Activated T-cell treated with anti-CD3 and anti-CD28 coated beads, Interleukin-2, amount 50 U/mL, for 4 hours (primary cell): ENCODE measurements at places on chromosomes 16 and 17.

DNA sequence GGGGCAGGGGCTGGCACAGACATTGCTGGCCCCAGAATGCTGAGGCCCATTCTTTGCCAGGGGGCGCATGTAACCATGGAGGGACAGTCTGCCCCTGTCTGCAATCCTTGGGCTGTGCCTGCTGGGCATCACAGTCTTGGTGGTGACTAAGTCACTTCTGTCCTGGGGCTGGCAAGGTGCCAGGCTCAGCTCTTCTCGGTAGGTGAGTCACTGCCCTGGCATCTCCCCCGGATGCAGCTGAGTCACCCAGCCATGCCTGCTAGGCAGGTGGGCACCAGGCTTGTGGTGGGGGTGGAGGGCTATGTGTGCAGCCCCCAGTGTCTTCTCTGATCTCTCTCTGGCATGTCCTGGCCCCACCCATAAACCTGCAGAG lies 5.6 kb downstream of the RARA start:
- peak; percentile 91 for DNase-seq

DNA sequence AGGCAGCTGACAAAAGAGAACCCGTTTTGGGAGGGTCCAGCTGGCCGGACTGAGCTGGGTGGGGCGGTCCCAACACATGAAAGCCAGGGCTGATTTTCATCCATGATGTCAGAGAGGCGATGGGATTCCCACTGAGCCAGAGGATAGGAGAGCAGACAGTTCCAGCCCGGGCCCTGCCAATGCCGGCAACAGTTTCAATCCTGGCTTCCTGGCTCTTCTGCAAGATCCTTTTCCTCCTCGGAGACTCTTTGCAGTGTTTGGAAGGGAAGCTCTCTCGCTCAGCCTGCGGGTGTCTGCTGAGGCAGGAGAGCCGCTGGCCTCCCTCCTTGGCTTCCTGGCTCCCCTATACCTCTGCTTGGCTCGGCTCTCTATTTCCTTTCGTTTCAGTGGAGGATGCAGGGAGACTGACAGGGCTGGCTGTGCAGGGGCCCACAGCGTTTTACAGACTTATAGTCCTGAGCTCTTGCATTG lies 145.5 kb upstream of the SOX9 start:
- DNase-seq: no peak

DNA sequence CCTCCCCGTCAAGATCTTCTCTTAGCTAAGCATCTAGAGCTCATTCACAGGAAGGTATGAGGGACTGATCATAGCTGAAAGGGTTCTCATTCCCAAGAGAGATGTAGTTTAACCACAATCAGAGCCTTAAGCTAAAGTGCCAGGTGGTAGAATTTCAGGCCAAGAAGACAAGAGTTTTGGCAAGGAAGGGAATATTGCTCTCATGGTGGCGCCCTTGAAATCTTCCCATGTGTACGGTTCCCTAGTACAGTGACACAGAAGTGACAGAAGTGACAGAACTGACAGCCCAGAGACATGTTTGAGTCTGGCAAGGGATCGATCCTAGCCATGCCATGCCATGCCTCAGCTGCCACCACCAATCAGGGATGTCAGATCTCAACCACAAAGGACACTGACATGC lies 2.5 kb downstream of the GRIN2C start:
- no peak for DNase-seq

GRCh38 chr16:64225696-64226095 lies 896.2 kb downstream of the CDH11 start:
- no peak for DNase-seq

- no peak for DNase-seq
These were observed 11.9 kb downstream of the IKZF3 start for GRCh38 chr17:39852239-39852638.

DNA sequence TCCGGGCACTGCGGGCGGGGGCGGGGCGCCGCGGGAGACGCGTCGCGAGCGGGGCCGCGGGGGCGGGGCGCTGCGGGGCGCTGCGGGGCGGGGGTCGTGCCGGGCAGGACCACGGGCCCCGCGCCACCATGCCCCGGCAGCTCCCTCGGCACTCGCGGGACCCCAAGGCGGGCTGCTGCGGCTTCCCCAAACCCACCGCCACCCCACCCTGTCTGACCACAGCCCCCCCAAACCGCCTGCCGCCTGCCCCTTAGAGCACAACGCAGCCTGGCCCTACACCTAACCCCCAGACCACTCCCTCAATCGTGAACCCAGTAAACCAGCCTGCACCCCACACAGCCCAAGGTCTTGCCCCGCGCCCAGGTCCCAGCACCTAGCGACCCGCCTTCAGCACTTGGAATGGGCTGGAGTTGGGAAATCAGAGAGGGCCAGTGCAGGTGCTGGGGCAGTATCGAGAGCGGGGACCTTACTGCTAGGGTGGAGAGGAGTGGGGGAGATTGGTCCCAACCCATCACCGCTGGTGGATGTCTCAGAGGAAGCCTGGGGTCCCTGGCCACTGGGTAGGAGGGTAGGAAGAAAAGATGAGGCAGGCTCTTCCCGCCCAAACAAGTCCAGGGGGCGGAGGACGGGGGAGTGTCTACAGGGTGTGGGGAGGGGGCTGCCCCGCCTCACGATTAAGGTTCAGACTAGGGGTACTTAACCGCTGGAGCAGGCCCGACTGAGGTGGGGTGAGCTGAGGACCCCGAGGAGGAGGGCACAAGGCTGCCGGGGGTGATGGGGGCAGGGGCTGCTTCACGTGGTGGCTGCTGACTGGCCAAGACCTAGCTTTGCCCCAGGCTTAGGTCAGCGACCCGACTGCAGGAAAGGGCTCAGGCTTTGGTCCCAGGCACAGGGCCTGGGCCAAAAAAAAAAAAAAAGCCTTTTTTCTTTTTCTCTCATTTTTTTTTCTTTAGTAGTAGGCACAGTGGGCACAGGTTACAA lies 539 bp upstream of the VAMP2 start:
- no peak for DNase-seq

DNA sequence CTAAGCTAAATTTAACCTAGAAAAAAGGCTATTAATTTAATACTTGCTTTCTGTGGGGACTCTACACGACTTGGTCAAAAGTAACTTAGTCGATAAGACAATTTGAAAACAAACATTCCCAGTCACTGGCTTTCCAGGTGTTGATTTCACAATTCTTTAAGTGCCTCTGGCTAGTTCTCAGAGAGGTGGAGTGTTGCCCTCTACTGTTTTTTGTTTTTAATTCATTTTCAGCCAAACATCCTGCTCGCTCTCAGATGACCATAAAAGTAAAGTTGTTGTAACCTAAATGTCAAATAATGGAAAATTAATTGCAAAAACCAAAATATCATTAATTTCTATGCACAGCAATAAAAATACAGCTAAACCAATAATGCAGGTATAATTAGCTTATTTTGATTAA lies 107.1 kb downstream of the MYO1D start:
- DNase-seq: no peak

DNA sequence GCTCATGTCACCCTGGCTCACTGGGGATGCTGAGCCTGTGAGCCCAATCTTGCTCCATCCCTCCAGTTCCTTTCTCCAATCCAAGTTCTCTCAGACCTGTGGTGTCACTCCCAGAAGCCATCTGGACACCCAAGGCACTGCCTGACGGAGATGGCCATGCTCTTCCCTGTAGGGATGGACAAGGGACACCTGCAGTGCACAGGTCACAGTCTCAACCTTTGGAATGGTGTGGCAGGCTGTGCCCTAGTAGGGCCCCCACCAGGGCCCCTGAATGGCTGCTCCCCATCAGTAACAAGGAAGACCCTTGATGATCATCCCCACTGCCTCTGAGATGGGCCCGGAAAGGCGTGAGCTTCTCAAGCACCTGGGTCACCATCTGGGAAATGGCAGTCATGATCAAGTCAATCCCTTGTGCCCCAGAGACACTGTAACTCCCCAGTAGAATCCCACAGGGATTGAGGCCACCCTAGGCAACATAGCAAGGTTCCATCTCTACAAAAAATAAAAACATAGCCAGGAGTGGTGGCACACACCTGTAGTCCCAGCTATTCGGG lies 822.5 kb downstream of the KCNJ18 start:
- DNase-seq: no peak

DNA sequence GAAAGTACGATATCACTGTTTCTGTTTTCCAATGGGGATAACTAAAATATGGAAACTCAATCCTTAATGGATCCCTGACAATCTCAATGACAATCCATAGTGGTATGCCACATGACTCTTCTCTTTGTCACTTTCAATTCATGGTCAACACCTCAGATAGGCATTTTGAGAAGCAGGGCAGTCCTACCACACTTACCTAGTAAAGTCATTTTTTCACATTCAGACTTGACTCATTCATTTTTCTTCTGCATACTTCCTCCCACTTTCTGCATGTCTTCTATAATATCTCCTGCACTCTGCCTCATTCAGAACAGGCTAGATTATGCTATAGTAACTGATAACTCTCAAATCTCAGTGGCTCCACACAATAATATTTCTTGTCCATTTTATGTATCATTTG lies 117.5 kb downstream of the FTO start:
- DNase-seq: no peak

DNA sequence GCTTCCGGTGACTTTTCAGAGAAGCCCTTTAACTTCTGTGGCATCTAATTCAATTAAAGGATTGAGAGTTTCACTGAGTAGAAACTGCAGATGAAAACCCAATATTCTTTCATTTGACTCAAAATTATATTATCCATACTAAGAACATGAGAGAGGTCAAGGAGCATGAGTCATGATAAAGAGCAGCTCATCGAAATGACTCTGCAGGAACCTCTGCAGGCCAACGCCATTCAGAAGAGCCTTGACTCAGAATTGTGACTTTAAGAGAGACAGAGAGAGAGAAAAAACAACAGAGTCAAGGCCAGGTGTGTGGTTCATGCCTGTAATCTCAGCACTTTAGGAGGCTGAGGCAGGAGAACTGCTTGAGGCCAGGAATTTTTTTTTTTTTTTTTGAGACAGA lies 417.2 kb upstream of the XYLT1 start:
- DNase-seq: no peak

DNA sequence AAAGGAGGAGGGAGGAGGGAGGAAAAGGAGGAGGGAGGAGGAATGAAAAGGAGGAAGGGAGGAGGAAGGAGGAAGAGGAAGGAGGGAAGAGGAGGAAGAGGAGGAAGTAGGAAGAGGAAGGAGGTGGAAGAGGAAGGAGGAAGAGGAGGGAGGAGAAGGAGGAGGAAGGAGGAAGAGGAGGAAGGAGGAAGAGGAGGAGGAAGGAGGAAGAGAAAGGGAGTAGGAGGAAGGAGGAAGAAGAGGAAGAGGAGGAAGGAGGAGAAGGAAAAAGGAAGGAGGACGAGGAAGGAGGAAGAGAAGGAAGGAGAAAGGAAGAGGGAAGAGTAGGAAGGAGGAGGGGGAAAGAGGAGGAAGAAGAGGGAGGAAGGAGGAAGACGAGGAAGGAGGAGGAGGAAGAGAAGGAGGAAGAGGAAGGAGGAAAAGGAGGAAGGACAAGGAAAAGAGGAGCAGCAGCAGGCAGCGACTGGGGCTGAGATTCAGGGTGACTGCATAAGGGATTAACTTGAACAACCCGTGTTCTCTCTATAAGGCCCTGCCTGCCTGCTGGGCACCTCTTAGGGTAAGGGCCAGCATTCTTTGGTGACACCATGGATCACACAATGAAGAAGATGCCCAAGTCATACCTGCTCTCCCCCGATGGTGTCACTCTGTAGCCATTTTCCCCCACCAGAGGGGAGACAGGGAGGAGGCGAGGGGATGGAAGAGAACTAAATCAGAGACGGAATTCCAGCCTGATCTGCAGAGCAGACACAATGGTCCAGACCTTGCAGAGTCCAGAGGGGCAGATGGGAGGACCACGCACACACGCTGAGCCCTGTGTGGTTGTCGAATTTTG lies 1.4 kb upstream of the IL34 start:
- no peak for DNase-seq

- DNase-seq: no peak
These were observed 483.5 kb downstream of the CDH13 start for GRCh38 chr16:83110269-83110668.

DNA sequence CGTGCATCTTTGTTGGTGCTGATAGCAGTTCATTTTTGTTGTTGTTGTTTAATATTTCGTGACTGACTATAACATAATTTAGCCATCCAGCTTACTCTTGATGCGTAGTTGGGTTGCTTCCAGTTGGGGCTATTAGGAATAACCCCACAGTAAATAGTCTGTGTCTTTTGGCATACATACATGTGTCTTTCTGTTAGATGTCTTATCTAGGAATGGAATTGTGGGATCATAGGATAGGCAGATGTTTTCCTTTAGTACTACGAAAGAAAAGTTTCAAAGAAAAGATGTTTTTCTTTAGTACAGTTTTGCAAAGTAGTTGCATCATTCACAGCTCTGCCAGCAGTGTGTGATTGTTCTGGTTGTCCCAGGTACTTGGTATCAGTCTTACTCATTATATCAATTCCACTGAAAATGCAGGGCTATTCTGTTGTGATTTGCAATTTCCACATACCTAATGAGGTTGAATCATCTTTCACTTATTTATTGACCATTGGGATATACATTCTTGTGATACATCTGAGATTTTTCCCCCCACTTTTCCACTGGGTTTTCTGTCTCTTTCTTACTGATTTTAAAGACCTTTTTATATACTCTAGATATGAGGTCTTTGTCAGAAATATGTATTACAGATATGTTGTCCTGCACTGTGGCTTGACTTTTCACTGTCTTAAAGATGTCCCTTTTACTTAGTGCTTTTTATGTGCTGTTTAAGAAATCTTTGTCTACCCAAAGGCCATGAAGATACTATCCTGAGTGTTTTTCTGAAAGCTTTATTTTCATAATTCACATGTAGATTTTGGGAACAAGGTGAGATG lies 173.3 kb downstream of the MRTFB start:
- no peak for DNase-seq

GRCh38 chr16:11726008-11726407 lies 16.6 kb downstream of the TXNDC11 start:
- DNase-seq: no peak

DNA sequence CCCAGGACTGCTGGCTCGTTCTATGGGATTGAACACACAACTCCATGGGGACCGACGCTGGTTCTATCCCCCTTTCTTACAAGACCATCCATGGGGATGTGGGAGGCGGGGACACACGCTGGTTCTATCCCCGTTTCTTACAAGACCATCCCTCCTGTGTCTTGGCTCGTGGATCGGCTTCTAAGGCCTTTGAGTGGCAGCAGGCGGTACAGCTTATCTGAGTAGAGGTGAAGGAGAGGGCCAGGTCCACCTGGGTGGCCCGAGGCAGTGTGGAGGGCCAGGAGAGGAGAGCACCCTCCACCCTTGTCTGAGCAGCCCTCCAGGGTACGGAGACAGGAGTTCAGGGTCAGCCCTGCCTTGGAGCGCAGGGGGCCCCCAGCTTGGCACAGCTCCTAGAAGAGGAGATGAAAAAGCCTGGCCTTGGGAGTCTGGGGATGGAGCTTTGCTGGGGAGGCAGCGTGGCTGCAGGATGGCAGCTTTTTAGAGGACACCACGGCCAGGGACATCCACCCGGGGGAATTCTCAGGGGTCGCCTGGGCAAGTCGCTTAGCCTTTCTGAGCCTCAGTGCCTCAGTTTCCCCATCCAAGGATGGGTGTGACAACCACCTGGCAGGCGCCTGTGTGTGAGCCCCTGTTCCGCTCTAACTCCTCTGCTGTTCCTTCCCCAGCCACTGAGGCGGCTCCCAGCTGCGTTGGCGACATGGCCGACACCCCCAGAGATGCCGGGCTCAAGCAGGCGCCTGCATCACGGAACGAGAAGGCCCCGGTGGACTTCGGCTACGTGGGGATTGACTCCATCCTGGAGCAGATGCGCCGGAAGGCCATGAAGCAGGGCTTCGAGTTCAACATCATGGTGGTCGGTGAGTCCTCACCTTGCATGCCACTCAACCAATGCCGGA lies 341.0 kb downstream of the SEC14L1 start:
- no peak for DNase-seq
